ENCODE measurements at places on chromosomes 7 and 10.

DNA sequence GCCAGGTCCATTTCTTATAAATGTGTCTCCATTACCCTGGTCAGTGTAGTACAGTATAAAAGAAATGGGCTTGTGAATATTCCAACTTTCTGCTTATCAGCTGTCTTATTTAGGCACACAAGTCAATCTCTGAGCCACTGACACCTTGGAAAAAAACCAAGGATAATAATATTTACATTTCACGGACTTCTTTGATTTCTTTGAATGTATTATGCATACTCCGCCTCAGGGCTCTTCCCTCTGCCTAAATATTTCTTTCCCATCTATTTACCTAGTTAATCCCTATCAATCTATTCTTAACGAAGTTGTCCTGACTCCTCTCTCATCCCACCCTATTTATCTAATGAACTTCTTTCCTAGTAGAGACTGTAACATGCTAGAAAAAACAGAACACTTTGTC, 253.8 kb downstream of the CRPPA start:
- no peak for DNase-seq

DNA sequence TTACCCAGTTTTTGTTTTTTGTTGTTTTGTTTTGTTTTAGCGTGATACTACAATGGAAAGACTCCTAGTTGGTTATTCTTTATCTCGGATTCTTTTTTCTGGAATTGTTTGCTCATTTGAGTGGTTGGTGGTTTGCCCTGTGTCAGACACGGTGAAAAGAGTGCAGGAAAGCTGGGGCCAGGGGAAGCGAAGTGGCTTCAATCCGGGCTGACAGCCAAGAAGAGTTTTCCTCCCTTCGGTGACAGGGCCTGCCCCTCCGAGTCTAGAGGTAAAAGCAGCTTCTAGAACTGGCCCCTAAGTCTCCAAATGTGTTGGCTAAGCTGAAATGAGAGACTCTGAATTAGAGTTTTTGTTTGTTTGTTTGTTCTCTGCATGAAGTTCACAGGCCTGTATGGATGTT, 5.7 kb upstream of the AP5Z1 start:
- no peak for DNase-seq

DNA sequence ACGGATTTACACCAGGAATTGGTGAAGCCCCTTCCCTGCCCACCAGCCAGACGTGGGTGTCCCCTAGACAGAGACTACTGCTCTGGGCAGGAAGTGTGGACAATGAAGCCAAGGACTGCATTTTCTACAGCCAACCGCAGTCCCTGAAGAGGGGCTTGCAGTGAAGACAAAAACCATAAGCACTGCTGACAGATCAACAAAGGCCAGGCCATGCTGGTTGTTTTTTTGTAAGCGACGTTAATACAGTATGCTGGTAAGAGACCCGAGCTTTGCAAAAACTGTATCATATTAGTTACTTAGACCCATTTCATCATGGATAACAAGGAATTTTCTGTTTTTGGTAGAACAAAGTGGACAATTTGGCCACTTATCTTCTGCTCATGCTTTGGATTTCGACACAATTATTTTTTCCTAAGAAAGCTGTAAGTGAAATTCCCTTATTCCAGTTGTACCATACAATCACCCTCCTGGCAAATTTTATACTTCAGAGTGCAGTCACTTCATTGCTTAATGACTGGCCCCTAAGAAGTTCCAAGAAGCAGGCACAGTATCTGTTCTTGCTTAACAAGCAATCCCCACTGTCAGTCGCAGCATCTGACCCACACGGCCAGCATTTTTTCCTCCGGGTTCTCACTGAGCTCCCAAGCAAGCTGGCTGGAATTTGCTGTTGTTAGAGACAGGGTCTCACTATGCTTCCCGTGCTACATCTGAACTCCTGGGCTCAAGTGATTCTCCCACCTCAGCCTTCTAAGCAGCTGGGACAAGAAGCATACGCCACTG, 163.5 kb downstream of the PARD3 start:
- no peak for DNase-seq

GRCh38 chr7:31875424-31875823, 188.4 kb downstream of the PPP1R17 start:
- peak; percentile 15 for DNase-seq

- no peak for DNase-seq
Measured at GRCh38 chr10:98664329-98665042, 217.8 kb upstream of the HPS1 start.

- DNase-seq: no peak
Measured at GRCh38 chr10:36254199-36254598, 612.1 kb upstream of the FZD8 start.

- no peak for DNase-seq
Measured at GRCh38 chr7:129045682-129046081, 9.2 kb downstream of the TNPO3 start.

GRCh38 chr7:149669121-149669818, 104.1 kb downstream of the ZNF467 start:
- DNase-seq: peak; percentile 13

- DNase-seq: no peak
Measured at GRCh38 chr7:98250789-98251188, 1.2 kb downstream of the TECPR1 start.

DNA sequence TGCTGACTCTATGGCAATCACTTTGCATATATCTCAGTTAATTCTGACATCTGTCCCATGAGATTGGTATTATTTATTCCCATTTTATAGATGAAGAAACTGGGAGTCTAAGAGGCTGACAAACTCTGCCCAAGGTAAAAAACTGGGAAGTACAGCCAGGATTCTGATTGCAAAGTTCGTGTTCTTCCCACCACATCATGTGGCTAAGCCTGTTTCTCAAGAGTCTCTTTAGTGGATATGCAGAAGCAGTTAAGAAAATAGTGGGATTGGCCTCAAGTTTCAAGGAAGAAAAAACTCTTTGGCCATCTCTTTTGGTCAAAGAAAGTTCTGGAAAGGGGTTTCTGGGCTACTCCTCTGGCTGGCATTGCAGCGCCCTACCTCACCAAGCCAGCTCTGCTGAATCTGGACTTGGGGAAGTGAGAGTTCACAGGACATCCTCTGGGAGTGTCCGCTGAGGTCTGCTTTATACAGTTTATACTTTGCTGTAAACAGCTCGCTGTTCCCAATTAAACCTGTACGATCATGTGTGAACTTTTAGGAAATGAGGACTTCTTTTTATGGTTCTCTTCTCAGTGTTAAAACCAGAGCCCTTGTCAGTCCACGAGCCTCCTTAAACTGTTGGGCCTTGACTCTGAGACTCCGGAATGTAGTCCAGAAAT, 12.2 kb upstream of the BMPR1A start:
- DNase-seq: no peak

DNA sequence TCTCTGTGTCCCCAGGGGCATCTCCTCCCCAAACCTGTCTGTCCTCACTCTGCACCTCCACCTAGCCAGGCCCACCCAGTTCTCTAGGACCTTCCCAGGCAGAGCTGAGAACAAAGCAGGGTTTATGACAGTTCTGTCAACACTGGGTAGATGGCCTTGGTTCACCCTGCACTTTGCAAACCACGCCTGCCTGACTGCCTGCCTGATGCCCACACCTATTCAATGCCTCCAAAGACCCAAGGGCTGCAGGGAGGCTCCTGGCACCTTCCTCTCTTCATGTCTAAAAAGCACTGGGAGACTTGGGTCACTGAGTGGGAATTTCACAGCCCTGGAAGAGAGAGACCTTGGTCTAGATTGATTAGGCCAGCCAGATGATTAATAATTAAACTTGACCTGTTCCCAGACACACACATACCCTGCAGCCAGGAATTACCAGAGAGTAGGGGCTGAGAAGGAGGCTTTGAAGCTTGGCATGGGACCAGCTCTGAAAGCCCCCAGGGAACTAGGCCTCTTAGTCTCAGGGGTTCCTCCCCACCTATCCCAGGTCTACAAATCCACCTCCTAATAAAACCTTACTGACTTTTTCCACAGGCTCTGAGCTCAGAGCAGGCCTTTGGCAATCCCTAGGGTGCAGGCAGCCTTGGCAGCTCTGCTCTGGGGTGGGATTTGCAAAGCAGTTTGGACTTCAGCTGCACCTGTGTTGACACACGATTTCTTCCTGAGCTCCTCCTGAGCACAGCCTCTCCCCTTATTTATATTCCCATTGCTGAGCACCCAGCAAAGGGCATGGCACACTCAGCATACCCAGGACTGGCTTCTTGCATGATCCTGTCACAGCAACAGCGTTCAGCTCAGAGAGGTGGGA, 25.7 kb upstream of the PDCD4 start:
- no peak for DNase-seq

DNA sequence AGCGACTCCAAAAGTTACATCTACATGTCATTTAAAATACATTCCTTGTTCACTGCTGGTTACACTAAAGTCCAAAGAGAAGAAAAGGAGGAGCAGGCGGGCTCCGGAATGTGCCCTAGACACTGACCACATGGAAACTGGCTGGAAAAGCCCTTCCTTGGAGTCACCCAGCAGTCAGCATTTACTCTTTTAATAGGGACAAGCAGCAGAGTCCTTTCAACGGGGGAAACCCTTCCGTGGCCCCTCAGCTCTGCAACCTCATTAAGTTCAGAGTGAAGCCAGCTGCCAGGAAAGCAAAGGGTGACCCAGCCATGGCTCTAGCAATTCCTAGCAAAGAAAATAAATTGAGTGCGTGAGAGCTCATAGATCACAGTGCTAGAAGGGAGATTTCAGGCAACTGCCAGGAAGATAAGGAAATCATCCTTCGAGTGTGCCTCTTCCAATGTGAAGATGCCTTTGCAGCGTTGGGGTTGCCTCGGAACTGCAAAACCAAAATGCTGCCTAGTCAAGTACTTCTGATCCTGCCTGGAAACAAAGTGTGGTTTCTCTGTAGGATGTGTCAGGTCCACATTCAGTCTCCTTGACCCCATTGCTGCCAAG, 101.6 kb downstream of the SORBS1 start:
- no peak for DNase-seq

- no peak for DNase-seq
Measured at GRCh38 chr7:55975988-55976633, 11.7 kb downstream of the NIPSNAP2 start.

- DNase-seq: no peak
Measured at GRCh38 chr7:15130666-15131541, 228.4 kb upstream of the DGKB start.

DNA sequence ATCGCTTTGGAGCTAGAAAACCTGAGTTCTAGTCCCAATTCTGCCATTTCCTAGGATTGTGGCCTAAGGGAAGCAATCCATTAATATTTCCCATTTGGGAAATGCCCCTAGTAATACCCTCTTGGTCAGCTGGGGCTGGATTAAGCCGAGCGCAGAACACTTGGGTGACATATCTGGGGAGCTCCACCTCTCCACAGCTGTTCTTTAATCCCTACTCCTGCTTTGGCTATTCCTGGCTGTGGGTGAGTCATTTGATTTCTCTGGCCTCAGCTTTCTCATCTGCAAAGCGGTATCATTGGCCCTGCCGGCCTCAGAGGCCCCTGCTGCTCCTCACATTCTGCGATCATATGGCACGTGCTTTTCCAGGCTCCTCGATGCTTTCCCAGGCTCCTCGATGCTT, 108.3 kb downstream of the BUB3 start:
- DNase-seq: no peak

- no peak for DNase-seq
Measured at GRCh38 chr7:39688611-39689480, 65.5 kb downstream of the RALA start.

DNA sequence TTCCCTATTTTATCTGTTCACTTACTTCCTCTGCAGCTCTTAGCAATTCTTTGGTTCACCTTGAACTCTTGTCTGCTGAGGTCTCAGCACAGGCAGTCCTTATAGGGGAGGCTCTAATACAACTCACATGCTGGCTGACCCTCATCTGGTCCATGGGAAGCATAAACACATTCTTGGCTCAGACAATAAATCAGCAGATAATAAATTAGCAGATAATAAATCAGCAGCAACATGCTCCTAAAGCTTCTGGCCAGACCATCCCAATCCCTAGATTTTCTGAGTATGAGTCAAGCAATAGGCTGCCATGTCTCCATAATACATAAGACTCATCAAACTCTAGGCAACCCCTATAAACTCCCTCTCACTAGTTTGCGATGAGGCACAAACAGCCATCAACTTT, 208.6 kb upstream of the STEAP4 start:
- DNase-seq: no peak

DNA sequence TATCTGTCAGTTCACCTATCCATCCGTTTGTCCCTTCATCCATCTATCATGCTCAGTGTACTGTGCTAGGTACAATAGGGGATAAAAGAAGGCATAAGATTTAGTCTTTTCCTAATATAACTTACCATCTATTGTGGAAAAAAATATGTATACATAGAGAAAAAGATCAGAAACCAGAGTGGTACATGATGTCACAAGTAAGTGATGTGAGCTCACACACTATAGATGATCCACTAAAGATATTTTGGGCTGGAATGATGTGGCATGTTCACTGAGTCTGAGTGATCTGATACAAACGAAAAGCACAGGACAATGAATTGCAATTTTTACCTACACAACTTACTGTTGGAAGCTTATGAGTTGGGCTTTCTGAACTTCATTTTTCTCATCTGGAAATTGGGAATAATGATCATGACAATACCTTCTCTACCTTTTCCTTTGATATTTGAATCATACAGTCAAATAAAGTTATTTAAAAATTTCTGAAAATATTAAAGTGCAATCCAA, 2.7 kb upstream of the TFAM start:
- no peak for DNase-seq

GRCh38 chr10:75080554-75080953, 30.9 kb upstream of the SAMD8 start:
- no peak for DNase-seq

DNA sequence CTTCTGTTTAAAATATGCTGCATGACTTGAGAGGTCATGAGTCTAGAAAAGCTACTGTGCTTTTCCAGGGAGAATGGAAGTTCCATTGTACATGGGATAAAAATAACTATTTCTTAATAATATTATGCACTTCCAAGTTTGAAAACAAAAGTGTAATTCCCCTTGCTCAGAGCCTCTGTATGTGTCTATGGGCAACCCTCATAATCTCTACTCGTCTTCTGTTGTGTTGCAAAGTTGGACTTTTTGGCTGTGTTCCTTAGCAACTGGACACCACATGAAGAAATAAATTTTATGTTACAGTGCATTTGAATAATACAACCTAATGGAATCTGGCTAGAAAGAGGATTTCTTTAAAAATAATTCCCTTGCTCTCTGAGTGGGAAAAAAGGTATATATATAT, 242.6 kb downstream of the TWIST1 start:
- no peak for DNase-seq

- DNase-seq: no peak
Measured at GRCh38 chr7:72503644-72504043, 91.5 kb upstream of the CALN1 start.

GRCh38 chr7:46256870-46257661, 336.0 kb upstream of the IGFBP3 start:
- no peak for DNase-seq

- DNase-seq: no peak
Measured at GRCh38 chr7:26102176-26102575, 49.8 kb upstream of the NFE2L3 start.

DNA sequence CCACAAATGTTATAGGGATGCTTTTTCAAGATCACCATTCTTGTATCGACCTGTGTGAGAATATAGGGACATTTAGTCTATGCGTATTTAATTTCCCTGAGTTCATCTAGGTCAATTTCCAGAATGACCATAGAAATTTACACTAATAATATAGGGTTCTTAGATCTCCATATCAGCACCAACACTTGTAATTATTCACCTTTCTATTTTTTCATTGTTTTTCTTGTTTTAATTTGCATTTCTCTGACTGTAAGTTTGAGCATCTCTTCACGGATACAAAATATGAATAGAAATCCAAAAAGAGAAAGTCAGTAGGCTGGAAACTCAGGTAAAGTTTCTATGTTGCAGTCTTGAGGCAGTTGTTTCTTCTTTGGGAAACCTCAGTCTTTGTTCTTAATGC, 134.8 kb downstream of the CREB5 start:
- no peak for DNase-seq

- no peak for DNase-seq
Measured at GRCh38 chr7:24384362-24385030, 100.5 kb downstream of the NPY start.

Data from SW 1271 (cell line).